ENCODE measurements at places on chromosomes 16 and 17.

DNA sequence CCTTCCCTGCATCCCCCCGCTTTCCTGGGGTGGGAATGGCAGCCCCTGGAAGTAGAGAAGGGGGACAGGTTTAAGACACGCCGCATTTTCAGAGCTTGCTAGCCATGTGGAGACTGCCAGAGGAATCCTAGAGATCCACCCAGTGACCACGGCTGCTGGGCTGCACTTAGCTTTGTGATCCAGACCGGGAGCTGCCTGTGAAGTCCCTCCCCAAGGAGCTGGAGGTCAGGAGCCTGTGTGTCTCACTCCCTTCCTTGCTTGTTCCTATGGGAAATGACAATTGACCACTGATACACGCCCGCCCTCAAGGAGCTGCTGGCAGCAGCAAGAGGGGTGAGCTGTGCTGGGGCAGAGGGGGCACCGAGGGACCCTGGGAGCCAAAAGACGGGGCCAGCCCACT, 73.7 kb downstream of the SREBF1 start:
- DNase-seq, result no peak

GRCh38 chr17:42814633-42815399, 9.3 kb downstream of the BECN1 start:
- no peak for DNase-seq

DNA sequence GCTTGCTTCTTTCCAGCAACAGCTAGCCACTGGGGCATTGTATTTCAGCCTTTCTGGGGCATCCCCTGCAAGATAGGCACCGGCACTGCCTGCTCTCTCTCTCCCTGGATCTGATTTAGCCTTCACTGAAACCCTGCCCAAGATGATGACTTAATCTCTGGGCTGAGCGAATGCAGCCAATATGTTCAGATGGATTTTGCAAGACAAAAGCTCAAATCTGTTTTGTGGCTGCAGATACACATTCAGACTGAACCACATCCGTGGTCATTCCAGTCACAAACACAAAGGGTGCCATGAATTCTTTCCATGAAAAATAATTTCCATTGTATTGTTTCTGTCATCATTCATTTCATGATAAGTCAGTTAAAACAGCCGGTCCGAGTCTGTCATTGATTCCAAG, 24.2 kb downstream of the SOST start:
- DNase-seq, result no peak

GRCh38 chr17:78151514-78152008, 5.4 kb downstream of the C17orf99 start:
- DNase-seq, result no peak

DNA sequence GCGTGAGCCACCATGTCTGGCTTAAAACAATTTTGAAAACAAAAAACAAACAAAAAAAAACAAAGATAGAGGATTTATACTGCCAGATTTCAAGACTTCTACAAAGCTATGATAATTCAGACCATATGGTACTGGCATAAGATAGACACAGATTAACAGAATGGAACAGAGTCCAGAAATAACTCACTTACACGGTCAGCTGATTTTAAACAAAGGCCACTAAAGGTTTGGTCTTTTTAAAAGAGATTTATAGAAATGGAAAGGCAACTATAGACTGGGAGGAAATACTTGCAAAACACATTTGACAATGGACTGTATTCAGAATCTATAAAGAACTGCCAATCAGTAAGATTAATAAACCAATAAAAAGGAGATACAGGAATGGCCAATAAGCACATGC, 48.6 kb upstream of the MNT start:
- DNase-seq, result no peak

DNA sequence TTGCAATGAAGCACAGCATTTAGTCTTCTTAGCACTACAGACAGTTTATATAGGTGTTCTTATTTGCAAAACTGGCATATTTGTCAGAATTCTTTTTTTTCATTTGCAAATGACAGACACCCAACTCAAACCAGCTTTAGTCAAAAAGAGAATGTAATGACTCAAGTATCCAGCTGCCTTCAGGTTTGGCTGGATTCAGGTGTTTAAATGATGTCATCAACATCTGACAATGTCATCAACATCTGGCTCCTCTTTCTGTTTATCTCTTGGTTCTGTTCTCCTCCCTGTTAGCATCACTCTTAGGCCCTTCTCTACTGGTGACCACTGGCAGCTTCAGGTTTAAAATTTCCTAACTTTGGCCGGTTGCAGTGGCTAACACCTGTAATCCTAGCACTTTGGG, 18.9 kb downstream of the TMC5 start:
- DNase-seq, result peak; percentile 3

DNA sequence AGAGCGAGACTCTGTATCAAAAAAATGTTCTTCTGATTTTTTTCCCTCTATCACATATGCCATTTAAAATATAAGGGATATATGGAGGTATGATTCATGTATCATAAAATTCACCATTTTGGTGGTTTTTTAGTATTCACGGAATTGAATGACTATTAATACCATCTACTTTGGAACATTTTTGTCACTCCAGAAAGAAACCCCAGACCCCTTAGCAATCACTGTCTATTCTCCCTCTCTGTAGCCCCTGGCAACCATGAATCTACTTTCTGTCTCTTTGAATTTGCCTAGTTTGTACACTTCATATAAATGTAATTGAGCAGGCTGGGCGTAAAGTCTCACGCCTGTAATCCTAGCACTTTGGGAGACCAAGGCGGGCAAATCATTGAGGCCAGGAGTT, 75.9 kb downstream of the PRKCA start:
- no peak for DNase-seq

DNA sequence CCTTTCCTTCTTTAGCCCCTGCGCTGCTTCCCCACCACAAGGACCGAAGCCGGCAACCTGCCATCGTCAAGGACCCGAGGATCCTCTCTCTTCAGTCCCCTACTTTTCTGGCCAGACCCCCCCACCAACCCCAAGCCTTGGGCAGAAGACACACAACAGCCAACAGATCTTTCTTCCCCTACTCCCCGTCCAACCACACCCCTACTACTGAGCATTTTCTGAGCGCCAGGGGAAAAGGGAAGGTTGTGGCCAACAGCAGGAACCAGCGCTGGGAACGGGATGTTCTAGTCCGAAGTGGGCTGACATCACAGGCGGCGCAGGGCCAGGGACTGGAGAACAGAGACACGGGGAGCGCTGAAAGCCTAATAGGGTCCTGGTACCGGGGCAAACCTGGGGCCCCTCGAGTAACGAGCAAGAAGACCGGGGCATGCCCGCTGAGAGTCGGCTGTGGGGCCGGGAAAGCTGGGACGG, 528 bp downstream of the PER1 start:
- no peak for DNase-seq

DNA sequence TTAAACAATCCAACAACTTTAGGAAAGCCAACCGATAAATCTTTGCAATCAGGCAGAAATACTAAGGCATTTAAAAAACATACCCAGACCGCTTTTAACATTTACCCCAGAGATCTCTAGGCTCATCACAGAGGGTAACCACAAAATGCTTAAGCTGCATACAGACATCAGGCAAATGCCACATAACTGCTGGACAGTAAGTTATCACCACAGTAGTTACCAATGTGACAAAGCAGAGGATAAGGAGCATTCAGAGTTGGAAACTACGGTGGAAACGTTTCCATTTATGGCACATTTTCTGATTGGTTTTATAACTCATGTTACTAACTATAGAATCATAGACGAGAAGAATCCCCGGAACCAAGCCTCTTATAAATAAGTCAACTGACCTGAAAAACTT, 77.5 kb downstream of the KANSL1 start:
- no peak for DNase-seq

- DNase-seq, result no peak
Measured at GRCh38 chr16:4244254-4245076, 2.6 kb upstream of the SRL start.
